Myometrial cell (primary cell): ENCODE measurements at places on chromosomes 2 and 18. TPM values are rescaled to one million over a fixed set of nuclear protein-coding genes. Genes with fewer than 3 reads are reported as not detected.

TUBB6 gene
- 878 and 1,411 TPM in 2 replicates for total RNA-seq

AKAIN1 gene
- not detected in 2 replicates for total RNA-seq

MARCO gene
- total RNA-seq = not detected in 2 replicates

GRB14 gene
- not detected in 2 replicates for total RNA-seq

PROC gene
- total RNA-seq = not detected in 2 replicates

SATB2 gene
- total RNA-seq = 1.2 and 1.9 TPM in 2 replicates

MSTN gene
- total RNA-seq = 13.5 and 15.6 TPM in 2 replicates
